Hypothalamus (tissue), 51 donors: ENCODE measurements at places on chromosomes 16 and 17.

DNA sequence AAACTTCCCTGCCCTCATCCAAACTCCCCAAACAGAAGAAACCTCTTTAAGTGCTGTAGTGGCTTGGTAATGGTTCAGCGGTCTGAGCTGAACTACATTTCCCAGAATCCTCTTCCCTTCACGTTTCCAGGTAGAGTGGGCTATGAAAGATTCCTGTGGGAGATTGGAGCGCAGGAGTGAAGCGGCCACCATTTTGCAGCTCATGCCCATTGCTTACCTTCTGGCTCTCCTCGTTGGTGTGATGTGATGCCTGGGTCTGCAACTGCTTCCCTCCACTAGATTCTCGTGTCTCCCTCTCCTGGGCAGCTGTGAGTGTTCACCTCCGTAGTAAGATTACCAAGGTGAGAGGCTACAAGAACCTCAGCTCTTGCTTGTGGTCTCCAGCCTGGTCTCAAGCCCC is 82.1 kb downstream of the GPR139 start:
- DNase-seq, result no peak

GRCh38 chr17:2850991-2851390 is 54.8 kb downstream of the RAP1GAP2 start:
- no peak for DNase-seq

- DNase-seq, result no peak
Observed at GRCh38 chr16:9176547-9177418, 85.3 kb downstream of the HAPSTR1 start.

- DNase-seq, result no peak
Observed at GRCh38 chr17:47996201-47996600, 25.3 kb downstream of the CDK5RAP3 start.

DNA sequence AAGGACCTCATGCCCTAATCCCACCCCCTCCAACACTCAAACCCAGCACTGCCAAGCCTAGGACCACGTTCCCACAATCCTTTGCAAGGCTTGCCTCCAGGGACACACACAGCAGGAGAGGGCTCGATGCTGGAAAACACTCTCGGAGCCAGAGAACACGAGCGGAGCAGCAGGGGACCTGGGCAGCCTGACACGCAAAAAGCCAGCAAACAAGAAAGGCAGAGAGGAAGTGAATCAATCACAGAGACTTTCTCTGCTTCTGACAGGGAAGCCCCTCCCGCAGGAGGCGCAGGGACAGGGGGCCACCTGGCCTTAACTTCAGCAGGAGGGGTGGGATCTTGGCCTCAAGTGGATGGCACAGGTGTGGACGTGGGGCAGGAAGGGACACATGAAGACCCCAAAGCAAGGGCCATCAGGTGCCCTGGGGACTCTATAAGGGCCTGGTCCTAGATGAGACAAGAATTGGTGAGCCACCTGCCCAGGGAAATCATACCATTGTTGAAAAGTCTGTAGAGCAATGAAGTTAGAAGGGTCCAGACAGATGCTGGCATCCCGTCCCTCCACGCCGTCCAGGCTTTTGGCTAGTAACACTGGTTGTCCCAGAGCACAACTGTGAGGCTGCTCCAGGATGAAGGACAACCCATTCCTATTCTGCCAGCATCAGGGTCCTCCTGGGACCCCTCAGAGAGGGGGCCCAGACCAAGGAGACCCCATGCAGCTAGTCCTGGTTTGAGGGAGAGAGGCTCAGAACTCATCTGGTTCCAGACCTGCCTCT is 2.2 kb downstream of the SDK2 start:
- no peak for DNase-seq

- peak; percentile 37 for DNase-seq
Observed at GRCh38 chr17:77086433-77087010, 54.2 kb upstream of the SEC14L1 start.

DNA sequence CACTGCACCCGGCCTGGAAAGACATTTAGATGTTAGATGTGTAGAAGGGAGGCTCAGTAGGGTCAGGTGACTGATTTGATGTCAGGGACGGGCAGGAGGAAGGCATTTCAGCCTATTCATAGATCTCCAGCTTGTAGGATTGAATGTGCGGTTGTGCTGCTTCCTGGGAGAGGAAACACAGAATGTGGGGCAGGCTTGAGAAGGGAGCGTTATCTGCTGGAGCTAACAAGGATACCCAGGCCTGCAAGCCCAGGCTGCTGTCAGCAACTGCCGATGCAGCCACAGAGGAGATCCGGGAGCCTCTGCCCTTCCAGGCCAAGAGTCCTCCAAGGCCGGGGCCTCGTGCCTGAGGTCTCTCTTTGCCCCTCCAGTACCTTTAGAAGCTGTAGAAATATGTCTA is 205.6 kb downstream of the SPECC1 start:
- DNase-seq, result no peak

- no peak for DNase-seq
Observed at GRCh38 chr16:83952587-83952939, 477 bp upstream of the OSGIN1 start.

DNA sequence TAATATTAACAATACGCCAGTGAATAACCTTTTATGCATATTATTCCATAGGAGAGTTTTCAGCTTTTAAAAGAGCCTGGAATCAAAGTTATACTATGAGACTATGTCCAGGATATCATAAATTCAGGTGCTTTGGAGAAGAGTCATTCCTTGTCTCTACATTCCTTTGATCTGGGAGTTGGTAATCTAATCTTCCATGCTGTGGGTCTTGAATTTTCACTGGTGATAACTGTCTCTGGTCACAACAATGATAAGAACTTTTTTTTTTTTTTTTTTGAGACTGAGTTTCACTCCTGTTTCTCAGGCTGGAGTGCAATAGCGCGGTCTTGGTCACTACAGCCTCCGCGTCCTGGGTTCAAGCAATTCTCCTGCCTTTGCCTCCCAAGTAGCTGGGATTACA is 50.8 kb downstream of the CHD9 start:
- no peak for DNase-seq

- no peak for DNase-seq
Observed at GRCh38 chr16:82963653-82964052, 336.9 kb downstream of the CDH13 start.

- no peak for DNase-seq
Observed at GRCh38 chr17:18944646-18945045, 7.3 kb upstream of the SLC5A10 start.

DNA sequence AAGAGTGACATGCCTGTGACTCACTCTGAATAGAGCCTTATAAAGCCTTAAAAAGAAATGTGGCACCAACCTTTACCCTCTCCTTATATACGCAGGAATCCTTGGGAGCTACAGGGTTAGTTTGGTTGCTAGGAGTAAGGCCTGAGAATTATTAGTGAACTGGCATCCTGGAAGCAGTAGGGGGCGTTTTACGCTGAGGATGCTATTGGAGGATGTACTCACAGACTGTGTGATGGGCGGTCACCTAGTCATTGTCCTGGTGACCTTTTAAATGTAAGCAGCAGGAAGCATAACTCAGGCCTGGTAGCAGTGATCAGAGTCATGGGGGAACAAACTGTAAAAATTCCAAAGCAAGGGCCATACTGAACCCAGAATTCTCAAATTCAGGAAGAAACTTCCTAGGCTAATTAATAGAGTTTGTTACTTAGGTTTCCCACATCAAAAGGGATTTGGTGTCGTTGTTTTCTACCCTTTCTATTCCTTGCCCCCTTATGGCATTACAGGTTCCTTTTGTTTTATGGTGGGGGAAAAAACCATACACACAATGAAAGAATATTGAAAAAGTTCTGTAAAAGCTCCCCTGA is 153.8 kb downstream of the SNX11 start:
- no peak for DNase-seq

DNA sequence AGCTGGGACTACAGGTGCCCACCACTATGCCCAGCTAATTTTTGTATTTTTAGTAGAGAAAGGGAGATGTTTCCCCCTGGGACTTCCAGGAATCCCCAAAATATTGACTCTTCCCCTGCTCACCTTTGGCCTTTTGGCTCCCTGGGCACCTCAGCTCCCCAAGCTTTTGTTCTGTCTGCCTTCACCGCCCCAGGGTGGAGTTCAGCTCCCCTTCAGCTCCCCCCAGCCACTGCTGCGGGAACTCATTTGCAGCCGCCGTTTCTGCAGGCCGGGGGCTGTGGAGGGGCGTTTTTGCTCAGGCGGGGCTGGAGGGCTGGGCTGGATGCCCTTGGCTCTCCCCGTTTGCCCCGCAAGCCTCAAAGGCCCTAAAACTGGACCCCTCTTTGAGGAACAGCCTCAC is 47.9 kb downstream of the CRISPLD2 start:
- DNase-seq, result no peak

DNA sequence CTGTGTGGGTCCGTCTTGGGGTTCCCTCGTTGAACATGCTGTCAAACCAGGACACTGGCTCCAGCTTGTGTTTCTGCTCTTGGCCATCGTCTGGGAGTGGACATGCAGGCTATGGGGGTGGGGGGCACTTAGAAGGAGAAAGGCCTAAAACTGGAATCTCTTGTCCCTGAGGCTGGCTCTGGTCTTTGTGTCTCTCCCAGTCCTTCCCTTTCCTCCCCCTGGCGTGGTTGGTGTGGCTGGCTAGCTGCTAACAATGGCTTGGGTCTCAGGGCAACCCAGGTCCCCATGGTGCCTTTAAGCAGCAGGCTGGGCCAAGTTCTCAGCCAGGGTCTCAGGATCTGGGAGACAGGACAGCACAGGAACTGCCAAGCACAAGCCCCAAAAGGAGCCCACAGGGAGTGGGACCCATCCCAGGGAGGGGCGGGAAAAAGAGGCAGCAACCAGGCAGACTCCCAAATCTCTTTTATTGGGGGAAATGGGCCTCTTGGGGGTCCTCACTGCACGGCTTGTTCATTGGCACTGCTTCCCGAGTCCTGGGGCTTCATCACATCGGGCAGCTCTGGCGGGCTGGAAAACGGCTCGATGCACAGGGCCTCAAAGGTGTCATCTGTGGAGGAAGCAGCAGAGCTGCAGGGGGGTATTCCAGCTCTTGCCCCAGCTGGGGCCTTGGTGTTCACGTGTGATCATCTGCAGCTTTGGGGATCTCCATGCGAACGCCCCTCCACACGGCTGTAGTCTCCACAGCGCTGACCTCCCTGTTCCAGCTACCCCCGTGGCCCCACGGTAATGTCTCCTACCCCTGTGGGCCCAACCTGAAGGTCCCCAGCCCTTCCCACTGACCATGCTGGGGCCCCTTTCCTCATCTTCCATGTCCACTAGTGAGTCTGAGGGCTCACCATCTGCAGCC is 5.3 kb downstream of the ELOB start:
- DNase-seq, result no peak

GRCh38 chr17:13550291-13550690 is 51.4 kb downstream of the HS3ST3A1 start:
- DNase-seq, result no peak

GRCh38 chr17:62780269-62780668 is 27.8 kb downstream of the MARCHF10 start:
- no peak for DNase-seq

DNA sequence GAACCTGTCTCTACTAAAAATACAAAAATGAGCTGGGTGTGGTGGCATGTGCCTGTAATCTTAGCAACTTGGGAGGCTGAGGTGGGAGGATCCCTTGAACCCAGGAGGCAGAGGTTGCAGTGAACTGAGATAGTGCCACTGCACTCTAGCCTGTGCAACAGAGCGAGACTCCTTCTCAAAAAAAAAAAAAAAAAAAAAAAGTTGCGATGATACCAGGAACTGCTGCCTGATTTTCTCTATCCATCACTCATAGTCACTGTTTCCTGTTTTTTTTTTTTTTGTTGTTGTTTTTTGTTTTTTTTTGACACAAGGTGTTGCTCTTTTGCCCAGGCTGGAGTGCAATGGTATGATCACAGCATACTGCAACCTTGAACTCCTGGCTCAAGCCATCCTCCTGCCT is 59.2 kb downstream of the ABCC1 start:
- DNase-seq, result no peak

- no peak for DNase-seq
Observed at GRCh38 chr16:85546585-85547447, 66.3 kb upstream of the GSE1 start.

- DNase-seq, result no peak
Observed at GRCh38 chr16:19294156-19294649, 8.7 kb downstream of the CLEC19A start.

DNA sequence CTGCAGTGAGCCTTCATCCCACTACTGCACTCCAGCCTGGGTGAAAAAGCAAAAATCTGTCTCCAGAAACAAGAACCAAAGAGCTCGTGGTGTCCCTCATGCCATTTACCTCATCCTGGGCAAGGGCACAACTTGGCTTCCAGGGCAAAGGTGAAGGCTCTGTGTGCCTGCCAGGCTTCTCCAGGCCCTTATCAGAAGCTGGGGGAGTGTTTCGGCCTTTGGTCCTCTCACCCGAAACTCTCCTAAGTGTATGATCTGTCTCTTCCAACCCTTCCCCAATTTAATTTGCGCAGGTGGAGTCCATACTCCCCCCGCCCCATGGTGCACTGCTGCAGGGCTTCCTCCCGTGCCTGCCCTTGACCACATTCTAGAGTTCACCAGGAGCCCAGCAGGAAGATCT is 1.1 kb downstream of the CES2 start:
- no peak for DNase-seq

- DNase-seq, result no peak
Observed at GRCh38 chr17:17682737-17683680, 1.8 kb downstream of the RAI1 start.

- no peak for DNase-seq
Observed at GRCh38 chr17:45114117-45114932, 18.0 kb downstream of the PLCD3 start.

DNA sequence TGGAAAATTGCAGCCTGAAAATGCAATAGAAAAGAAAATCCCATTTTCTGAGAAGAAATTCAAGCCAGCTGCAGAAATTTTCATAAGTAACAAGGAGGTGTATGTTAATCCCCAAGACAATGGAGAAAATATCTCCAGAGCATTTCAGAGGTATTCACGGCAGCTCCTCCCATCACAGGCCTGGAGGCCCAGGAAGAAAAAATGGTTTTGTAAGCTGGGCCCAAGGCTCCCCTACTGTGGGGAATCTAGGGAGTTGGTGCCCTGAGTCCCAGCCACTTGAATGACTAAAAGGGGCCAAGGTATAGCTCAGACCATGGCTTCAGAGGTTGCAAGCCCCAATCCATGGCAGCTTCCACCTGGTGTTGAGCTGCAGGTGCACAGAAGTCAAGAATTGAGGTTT is 93.3 kb upstream of the ZNF267 start:
- DNase-seq, result no peak

GRCh38 chr17:43920500-43921095 is 13.3 kb upstream of the MPP2 start:
- no peak for DNase-seq

- peak; percentile 12 for DNase-seq
Observed at GRCh38 chr17:75238684-75239191, 22.7 kb downstream of the GGA3 start.

- DNase-seq, result no peak
Observed at GRCh38 chr17:75751676-75752404, 13.2 kb downstream of the GALK1 start.
